ENCODE measurements at places on chromosomes 11 and 22.

DNA sequence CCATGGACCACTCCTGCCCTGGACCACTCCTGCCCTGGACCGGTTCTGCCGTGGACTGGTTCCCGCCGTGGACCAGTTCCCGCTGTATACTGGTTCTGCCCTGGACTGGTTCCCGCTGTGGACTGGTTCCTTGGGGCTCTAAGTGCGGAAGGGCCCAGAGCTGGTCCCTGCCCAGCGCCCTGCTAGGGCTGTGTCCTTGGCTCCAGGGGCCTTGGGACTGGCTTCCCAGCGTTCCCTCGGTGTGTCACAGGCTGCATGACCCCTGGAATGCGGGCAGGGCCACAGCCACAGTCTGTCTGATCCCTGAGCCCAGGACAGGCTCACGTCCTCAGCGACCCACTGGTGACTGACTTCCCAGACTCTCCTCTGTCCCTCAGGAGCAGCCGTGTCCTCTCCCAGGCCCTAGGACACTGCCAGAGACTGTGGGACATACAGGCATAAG lies 412.2 kb downstream of the TBC1D22A start:
- DNase-seq, result no peak

DNA sequence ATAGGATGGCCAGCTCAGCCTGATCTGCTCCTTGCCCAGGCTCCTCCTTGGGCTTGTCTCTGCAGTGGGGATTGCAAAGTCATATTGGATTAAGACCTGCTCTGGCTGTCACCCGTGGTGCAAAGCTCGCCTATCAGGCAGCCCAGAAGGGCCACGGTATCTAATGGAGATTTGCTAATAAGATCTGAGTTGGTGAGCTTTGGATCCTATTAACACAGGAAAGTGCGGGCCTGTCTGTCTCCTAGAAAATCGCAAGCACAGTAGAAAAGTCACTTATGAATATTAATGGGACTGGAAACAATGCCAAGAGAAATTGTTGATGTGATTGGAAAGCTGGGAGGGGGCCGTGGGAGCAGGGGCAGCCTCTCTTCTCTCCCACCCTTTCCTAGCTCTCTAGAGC lies 72.8 kb downstream of the CHST1 start:
- no peak for DNase-seq

- DNase-seq, result no peak
Measured at GRCh38 chr11:41713030-41713429, 253.6 kb upstream of the LRRC4C start.

- DNase-seq, result no peak
Measured at GRCh38 chr11:1896923-1897322, 5.2 kb upstream of the PRR33 start.

GRCh38 chr11:74546752-74547151 lies 45.6 kb upstream of the POLD3 start:
- DNase-seq, result no peak

DNA sequence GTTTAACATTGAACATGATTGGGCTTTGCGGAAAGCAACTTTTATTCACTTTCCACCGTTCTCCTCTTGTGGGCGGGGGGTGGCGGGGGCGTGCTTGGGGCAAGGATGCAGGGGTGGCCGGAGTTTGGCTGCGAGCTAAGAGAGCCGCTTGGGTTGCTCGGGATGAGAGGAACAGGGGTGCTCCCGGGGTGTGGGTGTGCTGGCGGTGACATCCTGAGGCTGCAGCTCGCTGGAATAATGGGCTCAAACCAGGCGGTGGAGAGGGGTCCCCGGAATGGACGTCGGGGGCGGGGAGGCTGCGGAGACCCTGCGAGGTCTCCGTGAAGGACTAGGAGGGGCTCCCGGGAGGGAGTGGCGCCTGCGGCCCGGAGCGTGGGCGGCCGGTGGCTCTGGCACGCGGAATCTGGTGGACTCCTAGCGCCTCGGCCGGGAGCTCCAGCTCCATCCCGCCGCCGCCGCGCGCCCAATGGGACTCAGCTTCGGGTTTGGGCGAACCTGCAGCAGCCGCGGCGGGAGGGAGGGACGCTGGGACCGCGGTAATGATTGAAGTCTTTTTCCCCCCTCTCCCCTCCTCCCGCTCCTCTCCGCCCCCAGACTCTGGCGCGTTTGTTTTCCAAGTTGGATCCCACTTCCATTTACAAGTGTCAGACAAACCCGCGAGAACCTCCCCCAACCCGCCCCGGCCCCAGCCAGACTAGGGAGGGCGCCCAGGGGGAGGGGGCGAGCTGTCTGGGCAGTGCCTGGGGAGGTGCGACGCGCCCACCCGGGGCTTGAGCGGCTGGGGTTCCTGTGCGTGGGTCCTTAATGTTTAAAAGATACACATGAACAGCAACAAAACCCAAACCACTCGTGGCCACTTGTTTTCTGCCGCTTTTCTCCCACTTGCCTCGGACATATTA lies 2.0 kb downstream of the FAT3 start:
- no peak for DNase-seq

DNA sequence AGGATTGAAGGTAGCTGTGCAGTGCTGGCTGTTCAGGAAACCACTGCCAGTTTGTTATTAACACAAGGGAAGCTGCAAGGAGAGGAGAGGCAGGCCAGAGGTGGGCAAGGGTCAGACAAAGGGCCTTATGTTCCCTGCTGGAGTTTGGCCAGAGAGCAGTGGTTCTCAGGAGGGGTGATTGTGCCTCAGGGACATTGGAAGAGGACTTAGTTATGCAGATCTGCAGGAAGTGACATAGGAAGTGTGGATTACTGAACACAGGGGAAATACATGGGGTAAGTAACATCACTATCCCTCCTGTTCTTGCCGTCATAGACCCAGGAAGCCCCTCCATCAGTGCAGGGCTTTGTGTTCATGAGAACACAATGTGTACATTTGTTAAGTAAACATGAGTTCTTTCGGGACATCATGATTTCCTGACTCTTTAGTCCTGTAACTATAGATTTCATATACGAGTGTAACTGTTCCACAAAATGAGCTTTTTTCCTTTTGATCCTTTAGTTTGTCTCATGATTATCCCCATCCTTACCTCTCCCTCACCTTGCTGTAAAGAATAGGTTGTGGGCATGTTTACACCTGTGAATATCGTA lies 5.9 kb downstream of the SRRD start:
- DNase-seq, result no peak

GRCh38 chr11:19571906-19572305 lies 140.7 kb upstream of the NAV2 start:
- no peak for DNase-seq

GRCh38 chr11:111642542-111642941 lies 40.3 kb downstream of the SIK2 start:
- DNase-seq, result no peak

GRCh38 chr11:34180040-34180813 lies 74.8 kb downstream of the NAT10 start:
- no peak for DNase-seq

- DNase-seq, result no peak
Measured at GRCh38 chr11:59180168-59180776, 8.3 kb downstream of the DTX4 start.

GRCh38 chr11:285021-285893 lies 3.7 kb upstream of the PGGHG start:
- DNase-seq, result no peak

- DNase-seq, result peak; percentile 6
Measured at GRCh38 chr11:111229604-111230003, 15.9 kb upstream of the POU2AF2 start.

GRCh38 chr22:40422558-40423309 lies 52.3 kb downstream of the SGSM3 start:
- no peak for DNase-seq

DNA sequence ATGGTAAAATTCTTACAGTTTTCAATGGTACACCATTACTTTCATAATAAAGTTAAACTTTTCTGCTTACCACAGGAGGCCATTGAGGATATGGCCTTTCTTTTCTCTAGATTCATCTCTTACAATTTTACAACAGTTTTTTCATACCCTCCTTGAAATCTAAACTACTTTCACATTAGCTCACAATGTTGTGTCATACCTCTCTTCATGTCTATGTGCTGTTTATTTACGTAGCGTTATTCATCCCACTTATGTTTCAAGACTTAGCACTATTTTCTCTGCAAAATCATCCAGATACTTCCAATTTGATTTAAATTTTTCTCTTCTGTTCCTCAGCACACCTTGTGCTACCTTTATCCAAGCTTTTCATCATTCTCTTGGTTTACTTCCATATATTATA lies 123.3 kb downstream of the METTL15 start:
- no peak for DNase-seq

- DNase-seq, result no peak
Measured at GRCh38 chr22:43232445-43232844, 45.5 kb upstream of the TTLL12 start.
